ENCODE measurements at places on chromosomes 2 and 18. TPM values are rescaled to one million over a fixed set of nuclear protein-coding genes. Genes with fewer than 3 reads are reported as not detected.

Gene ALPG
- not detected for total RNA-seq

Gene HOXD11
- total RNA-seq, result not detected

DNA sequence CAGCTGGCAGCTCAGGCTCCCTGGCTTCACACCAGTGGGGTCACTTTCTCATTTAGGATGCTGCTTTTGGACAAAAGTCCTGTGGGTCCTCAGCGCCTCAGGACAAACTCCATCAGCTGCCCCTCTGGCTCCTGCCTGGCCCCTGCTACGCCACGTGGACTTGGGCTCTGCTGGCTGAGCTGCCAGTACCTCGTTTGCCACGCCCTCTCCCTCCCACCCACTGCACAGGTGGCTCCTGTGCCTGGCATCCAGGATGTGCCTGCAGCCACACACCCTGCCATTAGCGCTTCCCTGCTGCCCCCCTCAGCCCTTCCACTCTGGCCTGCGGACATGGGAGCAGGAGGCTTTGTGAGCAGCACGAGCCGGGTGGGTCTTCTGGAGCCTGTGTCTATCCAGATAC, 118.9 kb downstream of the ZNF236 start:
- no peak for DNase-seq

GRCh38 chr2:234542742-234543141, 45.9 kb upstream of the ARL4C start:
- no peak for DNase-seq

DNA sequence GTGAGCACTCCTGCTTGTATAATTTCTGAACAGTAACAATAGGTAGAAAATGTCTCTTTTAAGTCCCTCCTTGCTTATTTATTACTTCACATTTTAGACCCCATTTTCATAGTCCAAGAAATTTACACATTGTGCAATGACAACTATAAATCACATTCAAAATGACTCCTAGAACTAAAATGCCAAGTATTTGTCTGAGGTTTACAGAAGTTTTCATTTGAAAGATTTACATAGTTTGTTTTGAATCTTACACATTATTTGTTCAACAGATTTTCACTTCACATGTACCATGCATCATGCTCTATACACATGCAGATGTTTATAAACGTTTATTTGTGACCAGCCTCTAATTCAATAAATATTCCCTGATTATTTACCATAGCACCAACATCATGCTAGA, 15.7 kb upstream of the TRIB2 start:
- no peak for DNase-seq

- no peak for DNase-seq
These were observed 91.3 kb upstream of the COPS8 start for GRCh38 chr2:236994361-236994760.

Gene TMEM198
- 1.9 TPM for total RNA-seq

GRCh38 chr18:63017977-63018376, 301.6 kb downstream of the BCL2 start:
- no peak for DNase-seq

All from omental fat pad (tissue), 4 donors.